Activated CD4-positive, alpha-beta memory T cell treated with anti-CD3 and anti-CD28 coated beads for 36 hours (primary cell): ENCODE measurements at places on chromosomes 3 and 15. TPM values are rescaled to one million over a fixed set of nuclear protein-coding genes. Genes with fewer than 3 reads are reported as not detected.
A peak's percentile ranks its signal among the peaks of the same experiment; 100 is the strongest.

DNA sequence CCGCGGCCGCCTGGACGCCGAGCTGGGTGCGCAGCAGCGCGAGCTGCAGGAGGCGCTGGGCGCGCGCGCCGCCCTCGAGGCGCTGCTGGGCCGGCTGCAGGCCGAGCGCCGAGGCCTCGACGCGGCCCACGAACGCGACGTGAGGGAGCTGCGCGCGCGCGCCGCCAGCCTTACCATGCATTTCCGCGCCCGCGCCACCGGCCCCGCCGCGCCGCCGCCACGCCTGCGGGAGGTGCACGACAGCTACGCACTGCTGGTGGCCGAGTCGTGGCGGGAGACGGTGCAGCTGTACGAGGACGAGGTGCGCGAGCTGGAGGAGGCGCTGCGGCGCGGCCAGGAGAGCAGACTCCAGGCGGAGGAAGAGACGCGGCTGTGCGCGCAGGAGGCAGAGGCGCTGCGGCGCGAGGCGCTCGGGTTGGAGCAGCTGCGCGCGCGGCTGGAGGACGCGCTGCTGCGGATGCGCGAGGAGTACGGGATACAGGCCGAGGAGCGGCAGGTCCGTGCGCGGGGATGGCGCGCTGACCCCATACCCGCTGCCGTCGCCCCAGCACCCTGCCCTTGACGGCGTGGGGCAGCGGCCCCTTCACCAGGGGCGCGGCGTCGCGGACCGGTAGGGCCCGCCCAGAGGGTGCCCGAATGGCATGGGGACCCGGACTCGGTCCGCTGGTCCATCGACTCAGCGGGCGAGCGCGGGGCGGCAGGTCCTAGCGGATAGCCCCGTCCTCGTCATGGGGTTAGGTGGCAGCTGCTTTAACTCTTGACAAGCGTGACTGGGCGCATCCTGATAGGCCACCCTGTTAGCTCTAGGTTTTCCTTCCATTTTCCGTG lies 848 bp downstream of the SYNM start:
- peak; percentile 57 for DNase-seq

GRCh38 chr3:186570941-186571643 lies 572 bp downstream of the DNAJB11 start:
- no peak for DNase-seq

DNA sequence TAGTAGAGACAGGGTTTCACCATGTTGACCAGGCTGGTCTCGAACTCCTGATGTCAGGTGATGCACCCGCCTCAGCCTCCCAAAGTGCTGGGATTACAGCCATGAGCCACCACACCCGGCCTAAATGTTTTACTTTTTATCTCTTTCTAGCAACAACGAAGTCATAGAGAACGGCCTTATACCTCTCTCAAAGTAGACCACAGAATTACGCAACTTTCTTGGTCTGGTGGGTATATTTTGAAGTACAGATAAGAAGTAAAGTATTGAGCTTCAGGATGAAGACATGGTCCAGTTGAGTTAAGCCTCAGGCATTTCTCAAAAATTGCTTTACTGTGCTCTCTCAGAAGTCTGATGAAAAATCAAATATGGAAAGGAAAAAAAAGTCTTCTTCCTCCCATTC lies 30.6 kb downstream of the FAM240A start:
- no peak for DNase-seq

GRCh38 chr3:81758275-81758674 lies 3.2 kb downstream of the GBE1 start:
- no peak for DNase-seq

DNA sequence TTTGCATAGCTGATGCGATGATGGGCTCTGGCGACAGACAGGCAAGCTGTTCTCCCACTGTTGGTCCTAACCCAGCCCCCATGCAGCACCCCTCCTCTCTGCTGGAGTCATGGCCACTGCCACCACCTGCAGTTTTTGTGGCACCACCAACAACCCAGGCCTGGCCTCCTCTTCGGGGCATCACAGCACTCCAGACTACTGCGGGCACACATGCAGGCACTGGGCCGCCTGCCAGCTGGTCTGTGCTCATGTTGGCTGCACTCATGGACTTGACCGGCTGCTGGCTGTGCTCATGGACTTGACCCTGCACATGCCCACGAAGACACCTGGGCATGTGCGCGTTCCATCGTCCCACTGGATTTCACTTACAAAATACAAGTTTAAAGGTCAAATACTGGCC lies 130.9 kb upstream of the TMEM108 start:
- no peak for DNase-seq

DNA sequence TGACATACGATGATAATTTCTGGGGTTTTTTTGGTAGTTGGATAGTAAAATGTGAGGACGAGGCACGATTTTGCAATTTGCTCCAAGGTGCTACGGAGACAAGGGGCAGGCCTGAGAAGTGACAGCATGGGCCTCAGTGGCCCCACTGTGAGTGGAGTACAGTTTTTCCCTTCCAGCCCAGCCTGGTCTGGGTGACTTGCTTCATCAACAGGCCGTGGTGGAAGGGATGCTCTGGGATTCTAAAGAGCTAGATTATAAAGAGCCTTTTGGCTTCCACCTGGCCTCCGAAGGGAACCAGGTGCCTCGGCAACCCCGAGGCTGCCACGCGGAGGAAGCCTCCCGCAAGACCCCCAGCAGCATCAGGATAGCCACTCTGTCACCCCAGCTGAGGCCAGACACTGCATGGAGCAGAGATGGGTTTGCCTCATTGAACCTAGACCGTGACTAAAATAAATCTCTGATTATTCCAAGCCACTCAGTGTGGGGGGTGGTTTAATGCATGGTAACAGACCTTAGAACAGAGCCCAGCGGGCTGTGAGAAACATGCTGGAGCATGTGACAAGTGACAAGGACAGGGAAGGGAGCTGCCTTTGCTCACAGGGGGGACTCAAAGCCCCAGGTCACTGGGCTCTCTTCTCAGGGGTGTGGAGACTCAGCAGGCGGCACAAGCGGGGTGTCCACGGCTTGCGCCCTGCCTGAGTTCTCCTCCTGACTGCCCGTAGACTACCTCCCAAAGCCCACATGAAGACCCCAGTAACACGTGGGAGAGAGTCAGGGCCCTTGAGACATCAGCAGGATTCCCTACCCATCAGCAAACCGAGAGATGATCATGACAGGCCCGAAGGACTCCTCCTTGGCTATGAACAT lies 22.6 kb upstream of the SLC41A3 start:
- no peak for DNase-seq

DNA sequence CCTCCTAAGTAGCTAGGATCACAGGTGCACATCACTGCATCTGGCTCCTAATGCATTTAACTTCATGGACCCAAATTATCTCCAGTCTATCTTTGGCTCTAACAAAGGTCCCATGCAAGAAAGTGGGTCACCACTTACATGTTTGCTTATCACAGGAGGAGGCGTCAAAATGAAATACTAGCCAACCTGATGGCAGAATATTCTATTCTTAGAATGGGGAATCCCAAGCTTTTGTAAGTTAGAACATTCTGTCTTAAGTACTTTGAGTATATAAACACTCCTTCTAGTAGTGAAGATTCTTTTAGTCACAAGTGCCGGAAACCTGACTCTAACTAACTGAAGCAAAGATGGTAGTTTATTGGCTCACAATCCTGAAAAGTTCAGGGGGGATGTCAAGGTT lies 72.0 kb upstream of the ADAMTS9 start:
- DNase-seq = no peak

DNA sequence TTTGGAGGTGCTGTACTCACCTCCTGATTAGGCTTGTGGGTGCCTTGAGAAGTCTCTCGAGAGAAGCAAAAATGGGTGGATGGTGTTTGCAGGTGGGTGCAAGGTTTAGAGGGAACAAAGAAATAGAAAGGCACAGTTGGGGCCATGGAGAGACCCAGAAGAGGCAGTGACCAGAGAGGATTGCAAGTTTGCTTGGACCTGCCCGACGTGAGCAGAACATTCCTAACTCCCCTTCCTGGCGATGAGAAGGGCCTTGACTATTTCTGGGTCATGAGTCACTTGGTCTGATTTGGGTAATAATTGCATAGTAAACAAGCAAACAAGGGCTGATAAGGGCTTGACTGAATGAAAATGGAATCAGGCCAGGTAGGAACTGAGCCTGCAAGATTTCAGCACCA lies 7.0 kb upstream of the CTSH start:
- DNase-seq = no peak

DNA sequence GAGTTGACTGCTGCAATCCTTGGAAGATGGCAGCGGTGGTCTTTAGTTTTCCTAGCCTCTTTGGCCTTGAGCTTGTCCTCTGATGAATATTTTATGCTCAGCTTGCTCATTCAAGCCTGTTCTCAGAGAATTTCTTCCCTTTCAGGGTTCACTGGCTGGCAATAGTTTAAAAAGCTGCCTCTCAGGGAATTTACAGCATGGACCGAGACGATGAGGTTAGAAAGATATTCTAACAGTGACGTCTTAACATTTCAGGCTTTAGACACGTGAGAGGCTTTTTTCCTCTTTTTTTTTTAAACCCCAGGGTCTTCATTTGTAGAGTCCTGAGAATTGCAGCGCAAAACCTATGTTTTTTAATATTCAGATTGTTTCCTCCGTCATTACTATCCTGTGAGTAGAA lies 120.3 kb upstream of the CLSTN2 start:
- DNase-seq = no peak

DNA sequence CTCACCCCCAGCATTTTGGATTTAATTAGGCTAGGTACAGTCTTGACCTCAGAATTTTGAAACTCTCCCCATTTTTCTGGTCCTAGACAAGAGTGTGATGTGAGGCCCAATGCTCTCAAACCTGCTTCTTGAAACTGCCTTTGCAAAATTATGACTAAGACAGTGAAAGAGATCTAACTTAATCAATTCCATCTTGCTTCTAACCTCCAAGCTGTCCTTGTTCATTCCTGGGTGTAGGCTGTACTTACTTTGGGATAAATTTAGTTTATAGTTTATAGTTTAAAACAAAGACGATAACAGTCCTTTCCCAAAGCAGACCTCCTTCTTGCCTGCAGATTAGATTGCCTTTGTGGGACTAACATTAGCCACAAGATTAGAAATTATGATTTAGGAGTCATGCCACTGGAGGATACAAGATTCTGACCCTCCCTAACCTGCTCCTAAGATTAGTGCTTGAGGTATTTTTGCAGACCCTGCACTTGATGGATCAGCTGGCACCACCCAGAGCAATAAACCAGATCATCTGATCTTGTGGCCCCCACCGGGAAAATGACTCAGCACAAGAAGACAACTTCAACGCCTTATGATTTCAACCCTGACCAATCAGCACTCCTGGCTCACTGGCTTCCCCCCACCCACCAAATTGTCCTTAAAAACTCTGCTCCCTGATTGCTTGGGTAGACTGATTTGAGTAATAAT lies 59.6 kb downstream of the CD200R1L start:
- no peak for DNase-seq

DNA sequence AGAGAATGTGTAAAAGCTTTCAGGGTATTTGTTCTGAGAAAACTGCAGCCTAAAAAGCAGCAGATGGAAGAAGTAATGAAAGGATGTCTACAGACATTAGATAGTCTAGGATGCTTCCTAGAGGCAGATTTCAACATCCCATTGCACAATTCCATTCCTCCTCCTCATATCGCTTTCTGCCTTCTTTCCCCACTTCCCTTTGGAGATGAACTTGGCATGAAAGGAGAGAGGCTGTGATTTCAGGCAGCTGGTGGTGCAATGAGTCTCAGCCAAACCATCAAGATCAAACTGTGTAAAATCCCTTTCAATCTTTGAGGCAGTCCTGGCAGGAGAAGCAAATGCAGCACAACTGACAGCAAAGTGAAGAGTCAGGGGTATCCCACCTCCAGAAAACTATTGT lies 438.7 kb upstream of the KCNMB2 start:
- DNase-seq = no peak

GRCh38 chr15:72971766-72972165 lies 80.5 kb upstream of the NEO1 start:
- no peak for DNase-seq

DNA sequence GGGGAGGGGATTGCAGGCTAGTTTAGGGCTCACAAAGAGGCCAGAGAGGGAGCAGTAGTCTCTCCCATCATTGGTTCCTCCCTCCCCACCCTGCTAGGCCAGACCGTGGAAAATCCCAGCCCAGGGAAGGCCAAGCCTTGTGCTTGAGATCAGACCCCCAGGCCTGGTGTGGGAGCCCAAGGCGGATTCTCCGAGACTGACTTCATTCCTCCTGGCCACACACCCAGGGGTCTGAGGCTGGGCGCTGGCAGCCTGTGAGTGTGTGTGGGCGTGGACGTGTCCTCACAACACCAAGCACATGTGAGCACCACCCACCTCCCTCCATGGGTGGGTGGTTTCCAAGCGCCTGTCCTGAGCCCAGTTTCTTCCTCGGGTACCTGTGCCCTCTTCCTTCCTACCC lies 4.1 kb downstream of the LOXL1 start:
- DNase-seq = no peak

- DNase-seq = no peak
Measured at GRCh38 chr15:27973886-27974285, 125.2 kb downstream of the OCA2 start.

DNA sequence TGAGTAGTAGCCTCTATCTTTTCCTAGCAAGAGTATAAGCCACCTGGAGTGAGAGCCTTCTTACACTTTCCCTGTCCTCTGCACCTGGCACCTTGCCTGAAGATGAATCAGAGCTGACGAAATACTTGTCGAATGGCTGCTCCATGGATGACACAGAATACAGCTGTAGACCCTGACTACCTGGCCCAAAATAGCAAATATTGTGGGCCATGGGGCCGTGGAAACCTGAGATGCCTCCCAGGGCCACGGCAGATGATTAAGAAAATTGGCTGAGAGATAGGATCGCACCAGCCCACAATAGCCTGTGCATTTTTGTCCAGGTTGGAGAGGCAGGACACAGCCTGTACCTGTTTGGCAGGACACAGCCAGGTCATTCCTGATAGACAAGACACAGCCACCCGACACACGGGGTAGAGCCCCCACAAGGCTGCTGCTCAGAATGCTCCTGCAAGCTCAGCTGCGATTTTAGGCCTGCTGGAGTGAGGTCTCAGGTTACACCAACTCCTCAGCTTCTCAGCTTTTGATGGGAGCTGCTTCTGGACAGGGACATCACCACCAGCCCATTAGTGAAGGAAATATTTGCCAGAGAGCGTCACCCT lies 22.9 kb upstream of the TPM1 start:
- DNase-seq = no peak

DNA sequence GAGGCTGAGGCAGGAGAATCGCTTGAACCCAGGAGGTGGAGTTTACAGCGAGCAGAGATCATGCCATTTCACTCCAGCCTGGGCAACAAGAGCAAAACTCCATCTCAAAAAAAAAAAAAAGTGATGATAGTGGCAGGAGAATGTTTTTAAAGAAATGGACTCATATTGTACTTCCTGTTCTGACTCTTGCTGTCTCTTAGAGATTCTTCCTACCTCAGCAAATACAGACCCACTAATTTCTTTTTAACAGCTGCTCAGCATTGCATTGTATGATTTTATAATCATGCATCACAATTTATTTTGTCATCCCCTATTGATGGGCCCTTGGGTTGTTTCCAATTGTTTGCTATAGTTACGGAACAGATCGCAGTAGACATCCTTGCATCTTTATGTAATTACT lies 8.8 kb upstream of the ANKDD1A start:
- DNase-seq = no peak

The RARRES1 gene
- total RNA-seq = not detected

The WDR48 gene
- total RNA-seq = 43.8 TPM

The KCNAB1 gene
- not detected for total RNA-seq

The SYNPR gene
- total RNA-seq = not detected

The KY gene
- not detected for total RNA-seq

The PFN2 gene
- 2.9 TPM for total RNA-seq

The ATP13A5 gene
- not detected for total RNA-seq

The RPL22L1 gene
- total RNA-seq = 379 TPM

The DAPK2 gene
- total RNA-seq = 0.81 TPM

The PLSCR5 gene
- not detected for total RNA-seq

The BRPF1 gene
- 27.3 TPM for total RNA-seq
